Activated CD4-positive, alpha-beta memory T cell treated with anti-CD3 and anti-CD28 coated beads for 36 hours (primary cell): ENCODE measurements at places on chromosomes 3 and 15. TPM values are rescaled to one million over a fixed set of nuclear protein-coding genes. Genes with fewer than 3 reads are reported as not detected.

The CLDND1 gene
- total RNA-seq: 208 TPM

- H3K27me3 ChIP-seq: no peaks in the 10 kb centered on the region
- peaks cover 74% of the 10 kb centered on the region for H3K4me1 ChIP-seq
- H3K27ac ChIP-seq: peak overlapping the region; percentile 24
- no peak overlapping the region for H3K4me3 ChIP-seq
- no peak for DNase-seq
- H3K36me3 ChIP-seq: peaks cover 38% of the 10 kb centered on the region
These were observed 52.3 kb downstream of the GLB1 start for GRCh38 chr3:33044676-33045075.

DNA sequence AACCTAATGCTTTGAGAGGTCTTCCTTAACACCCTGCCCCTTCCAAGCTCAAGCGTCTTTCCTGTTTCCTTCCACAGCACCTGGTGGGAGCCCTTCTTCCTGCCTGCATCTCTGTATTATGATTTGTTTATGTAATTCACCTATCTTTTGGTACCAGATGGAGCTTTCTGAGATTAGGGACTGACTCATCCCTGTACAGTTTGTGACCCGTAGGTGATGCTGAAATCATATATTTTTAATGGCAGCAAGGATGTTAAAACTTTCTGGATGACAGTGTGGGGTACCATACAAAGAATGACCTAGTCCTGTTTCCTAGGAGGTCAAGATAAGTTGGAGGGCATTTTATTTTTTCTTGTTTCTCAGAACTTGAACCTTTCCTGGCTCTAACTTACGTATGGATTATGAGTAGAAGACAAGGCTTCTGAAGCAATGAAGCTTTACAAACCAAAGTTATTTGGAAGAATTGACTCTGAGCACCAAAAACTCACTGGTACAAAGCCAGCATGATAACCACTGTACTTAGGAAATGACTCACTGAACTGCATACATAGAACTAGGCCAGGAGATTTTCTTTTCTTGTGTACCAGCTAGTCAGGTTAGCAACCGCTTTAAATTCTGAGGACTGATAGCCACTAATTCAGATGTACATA, 46.6 kb downstream of the HHLA2 start:
- H3K27me3 ChIP-seq: peaks cover 3% of the 10 kb centered on the region
- H3K27ac ChIP-seq: peak overlapping the region; percentile 58
- peaks cover 13% of the 10 kb centered on the region for H3K4me1 ChIP-seq
- H3K4me3 ChIP-seq: no peak overlapping the region
- no peaks in the 10 kb centered on the region for H3K36me3 ChIP-seq
- DNase-seq: peak; percentile 17

DNA sequence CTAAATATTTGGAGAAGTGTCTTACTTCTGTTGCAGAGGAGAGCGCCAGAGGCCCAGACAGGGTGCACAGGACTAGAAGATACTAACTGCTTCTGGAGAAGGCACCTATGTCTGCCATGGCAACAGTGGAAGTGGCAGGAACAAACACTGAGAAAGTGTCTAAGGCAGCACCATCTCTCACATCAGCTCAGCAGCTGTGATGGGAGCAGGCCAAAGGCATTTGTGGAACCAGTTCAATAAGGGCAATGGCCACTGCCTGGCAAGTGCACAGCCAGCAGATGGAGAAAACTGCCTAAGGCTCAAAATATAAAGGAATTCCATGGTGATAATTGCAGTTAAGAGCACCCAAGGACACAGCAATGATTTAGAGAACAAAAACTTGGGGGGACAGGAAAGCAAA, 563.0 kb upstream of the CCDC54 start:
- no peaks in the 10 kb centered on the region for H3K27me3 ChIP-seq
- H3K36me3 ChIP-seq: no peaks in the 10 kb centered on the region
- H3K4me1 ChIP-seq: no peaks in the 10 kb centered on the region
- H3K4me3 ChIP-seq: no peak overlapping the region
- no peak for DNase-seq
- no peak overlapping the region for H3K27ac ChIP-seq

DNA sequence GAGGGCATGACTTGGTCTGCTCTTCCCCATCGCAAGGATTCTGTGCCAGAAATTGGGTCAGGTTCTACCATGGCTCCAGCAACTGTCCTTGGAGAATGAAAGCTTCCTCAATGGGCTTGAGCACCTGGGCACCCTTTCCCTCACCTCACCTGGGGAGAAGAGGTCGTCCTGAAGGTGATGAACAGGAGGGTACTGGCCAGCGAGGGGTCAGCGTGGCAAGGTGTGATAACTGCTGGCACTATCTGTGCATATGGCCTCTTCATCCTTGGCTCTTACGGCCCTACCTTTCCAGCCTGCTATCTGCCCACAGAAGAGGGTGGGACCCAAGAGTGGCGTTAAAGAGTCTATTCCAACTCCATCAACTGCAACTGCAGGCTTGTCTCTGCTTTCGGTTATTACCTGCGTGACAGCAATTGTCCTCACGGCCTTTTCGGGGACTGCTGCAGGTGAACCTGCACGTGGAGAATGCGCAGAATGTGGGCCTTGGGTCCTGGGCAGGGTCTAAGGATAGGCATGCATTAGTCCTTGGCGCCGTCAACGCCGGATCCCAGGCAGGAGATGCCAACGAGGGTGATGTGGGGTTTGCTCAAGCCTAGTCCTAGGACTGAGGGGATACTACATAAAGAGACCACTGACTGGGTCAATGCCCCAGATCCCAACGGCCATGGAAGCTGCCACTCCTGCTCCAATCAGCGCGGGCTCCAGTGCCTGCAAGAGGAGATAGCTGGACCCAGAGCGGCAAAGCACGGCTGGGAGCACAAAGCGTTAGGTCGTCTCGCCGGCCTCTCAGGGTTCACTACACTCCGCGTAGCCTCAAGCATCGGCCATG, 625 bp upstream of the RBM15B start:
- H3K27me3 ChIP-seq: no peaks in the 10 kb centered on the region
- H3K36me3 ChIP-seq: peaks cover 52% of the 10 kb centered on the region
- peaks cover 80% of the 10 kb centered on the region for H3K4me1 ChIP-seq
- H3K4me3 ChIP-seq: peak overlapping the region; percentile 55
- H3K27ac ChIP-seq: peak overlapping the region; percentile 65

DNA sequence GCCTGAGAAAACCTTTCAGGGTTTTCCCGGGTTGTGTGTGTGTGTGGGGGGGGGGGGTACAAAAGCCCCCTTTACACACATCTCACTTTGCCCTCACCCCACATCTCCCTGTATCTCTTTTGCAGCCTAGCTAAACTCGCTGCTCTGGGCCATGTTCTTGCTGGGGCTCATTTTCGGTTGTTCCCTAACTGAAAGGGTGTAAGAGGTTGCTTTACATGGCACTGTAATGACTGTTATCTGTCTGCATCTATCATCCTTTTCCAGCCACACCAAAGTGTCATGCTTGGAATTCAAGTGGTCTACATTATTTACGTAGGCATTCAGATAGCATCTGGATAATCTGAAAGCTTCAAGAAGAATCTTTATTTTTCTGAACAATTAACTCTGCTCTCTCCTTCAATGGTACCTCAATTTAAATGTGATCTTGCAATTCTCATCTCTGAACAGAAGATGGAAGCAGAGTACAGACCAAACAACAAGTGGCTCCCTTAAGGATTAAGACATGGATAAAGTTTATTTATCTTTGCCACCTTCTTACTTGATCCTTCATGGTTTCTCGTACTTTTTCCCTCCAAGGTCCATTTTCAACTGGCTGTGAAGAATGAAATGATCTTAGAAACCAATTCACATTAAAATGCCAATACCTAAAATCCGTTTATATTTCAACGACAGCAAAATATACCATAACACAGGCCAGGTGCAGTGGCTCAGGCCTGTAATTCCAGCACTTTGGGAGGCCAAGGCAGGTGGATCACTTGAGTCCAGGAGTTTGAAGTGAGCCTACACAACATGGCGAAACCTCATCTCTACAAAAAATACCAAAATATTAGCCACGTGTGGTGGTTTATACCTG, 34.9 kb downstream of the DCLK3 start:
- no peaks in the 10 kb centered on the region for H3K36me3 ChIP-seq
- DNase-seq: no peak
- H3K27ac ChIP-seq: no peak overlapping the region
- no peak overlapping the region for H3K4me3 ChIP-seq
- H3K4me1 ChIP-seq: no peaks in the 10 kb centered on the region
- H3K27me3 ChIP-seq: peaks cover 6% of the 10 kb centered on the region

DNA sequence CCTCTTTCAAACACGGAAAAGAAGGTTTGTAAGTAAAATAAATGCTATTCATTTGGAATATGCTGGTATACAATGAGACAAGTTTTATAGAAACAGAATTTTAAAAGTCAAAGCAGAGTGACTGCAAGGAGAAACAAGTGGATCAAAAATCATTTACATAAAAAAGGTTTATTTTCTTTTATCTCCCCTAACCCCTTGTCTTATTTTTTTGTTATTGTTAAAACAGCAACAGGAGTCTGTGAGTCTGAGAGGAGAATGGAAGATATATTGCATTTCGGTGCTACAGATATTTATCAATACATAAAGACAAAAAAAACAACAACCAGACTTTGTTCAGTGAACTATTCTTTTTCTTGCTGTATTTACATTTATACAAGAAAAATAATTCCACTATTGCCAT, 1116.4 kb downstream of the OTOL1 start:
- H3K27ac ChIP-seq: no peak overlapping the region
- no peaks in the 10 kb centered on the region for H3K27me3 ChIP-seq
- H3K4me3 ChIP-seq: no peak overlapping the region
- no peaks in the 10 kb centered on the region for H3K36me3 ChIP-seq
- DNase-seq: no peak
- no peaks in the 10 kb centered on the region for H3K4me1 ChIP-seq

DNA sequence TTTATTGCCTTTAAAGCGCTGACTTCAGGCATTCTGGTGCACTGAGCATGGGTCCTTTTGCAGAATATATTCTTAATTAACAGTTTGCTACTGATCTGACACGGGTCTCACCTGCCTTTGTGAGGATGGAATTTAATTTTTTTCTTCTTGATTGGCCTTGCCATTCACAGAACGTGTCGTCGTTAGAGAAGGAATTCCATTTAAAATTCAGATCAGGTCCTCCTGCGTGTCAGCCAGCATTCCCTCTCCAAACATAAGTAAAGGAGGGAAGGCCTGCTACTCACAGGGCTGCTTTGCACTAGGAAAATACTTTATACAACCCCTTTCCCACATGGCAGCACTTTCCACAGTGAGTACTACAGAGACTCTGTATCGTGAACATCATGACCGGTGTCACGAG, 492.7 kb downstream of the NTRK3 start:
- no peak for DNase-seq
- H3K36me3 ChIP-seq: no peaks in the 10 kb centered on the region
- no peak overlapping the region for H3K4me3 ChIP-seq
- peaks cover 3% of the 10 kb centered on the region for H3K27me3 ChIP-seq
- peaks cover 13% of the 10 kb centered on the region for H3K4me1 ChIP-seq
